NCI-H524 treated with DMSO at 0.1 percent for 48 hours (cell line): ENCODE measurements at places on chromosomes 1 and 21.

DNA sequence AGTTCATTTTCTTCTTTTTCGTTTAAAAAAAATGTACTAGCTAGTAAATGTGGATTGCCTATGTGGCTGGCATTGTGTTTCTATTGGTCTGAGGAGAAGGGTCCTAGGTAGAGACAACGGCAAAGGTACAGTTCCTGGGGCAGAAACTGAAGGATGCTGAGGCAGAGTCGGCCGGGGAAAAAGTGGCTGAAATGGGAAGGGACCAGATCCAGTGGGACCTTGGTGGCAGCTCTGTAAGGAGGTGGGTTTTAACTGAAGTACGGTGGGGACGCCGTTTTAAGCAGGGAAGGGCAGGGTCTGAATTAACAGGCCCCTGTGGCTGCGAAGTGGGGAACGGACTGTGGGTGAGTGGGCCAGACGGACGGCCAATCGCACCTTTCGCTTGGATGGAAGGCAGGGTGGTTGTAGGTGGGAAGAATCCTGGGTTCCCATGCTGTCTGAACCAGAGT lies 420 bp upstream of the VPS13D start:
- DNase-seq = no peak

DNA sequence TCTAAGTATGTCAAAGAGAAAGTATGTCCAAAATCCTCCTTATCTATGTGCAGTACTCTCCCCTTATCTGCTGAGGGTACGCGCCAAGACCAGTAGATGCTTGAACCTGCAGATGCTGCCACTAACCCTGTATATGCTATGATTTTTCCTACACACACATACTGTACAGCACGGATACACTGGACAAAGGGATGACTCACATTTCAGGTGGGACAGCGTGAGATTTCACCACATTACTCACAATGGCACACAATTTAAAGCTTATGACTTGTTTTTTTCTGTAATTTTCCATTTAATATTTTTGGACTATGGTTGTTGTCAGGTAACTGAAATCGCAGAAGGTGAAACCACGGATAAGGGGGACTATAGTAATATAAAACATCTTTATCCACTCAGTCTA lies 4.1 kb downstream of the ORC1 start:
- DNase-seq = no peak

DNA sequence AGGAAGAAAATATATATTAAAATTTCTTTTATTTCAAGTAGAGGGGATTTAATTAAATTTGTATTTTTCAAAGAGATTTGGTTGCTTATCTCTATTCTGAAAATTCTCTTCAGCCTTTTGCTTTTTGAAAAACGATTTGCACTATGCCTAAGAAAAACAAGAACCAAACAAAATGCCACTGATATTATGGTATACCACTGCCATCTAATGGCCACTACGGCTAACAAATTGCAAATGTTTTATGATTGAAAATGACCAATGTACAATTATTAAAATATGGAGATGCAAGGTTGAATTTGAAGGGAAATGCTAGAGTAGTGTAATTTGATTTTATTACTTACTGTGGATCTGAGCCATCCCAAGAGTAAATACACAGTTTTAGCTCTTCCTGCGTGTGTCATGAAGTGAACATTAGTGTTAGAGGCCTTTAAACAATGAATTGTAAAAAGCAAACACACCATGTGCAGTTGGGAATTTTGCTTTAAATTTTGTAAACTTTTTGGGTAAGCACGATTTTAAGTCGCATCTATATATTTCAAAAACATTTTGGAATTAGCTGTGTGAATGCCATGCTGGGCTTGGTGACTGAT lies 137.4 kb upstream of the USP25 start:
- peak; percentile 44 for DNase-seq

- DNase-seq = no peak
Observed at GRCh38 chr1:10473145-10473765, 926 bp upstream of the DFFA start.

DNA sequence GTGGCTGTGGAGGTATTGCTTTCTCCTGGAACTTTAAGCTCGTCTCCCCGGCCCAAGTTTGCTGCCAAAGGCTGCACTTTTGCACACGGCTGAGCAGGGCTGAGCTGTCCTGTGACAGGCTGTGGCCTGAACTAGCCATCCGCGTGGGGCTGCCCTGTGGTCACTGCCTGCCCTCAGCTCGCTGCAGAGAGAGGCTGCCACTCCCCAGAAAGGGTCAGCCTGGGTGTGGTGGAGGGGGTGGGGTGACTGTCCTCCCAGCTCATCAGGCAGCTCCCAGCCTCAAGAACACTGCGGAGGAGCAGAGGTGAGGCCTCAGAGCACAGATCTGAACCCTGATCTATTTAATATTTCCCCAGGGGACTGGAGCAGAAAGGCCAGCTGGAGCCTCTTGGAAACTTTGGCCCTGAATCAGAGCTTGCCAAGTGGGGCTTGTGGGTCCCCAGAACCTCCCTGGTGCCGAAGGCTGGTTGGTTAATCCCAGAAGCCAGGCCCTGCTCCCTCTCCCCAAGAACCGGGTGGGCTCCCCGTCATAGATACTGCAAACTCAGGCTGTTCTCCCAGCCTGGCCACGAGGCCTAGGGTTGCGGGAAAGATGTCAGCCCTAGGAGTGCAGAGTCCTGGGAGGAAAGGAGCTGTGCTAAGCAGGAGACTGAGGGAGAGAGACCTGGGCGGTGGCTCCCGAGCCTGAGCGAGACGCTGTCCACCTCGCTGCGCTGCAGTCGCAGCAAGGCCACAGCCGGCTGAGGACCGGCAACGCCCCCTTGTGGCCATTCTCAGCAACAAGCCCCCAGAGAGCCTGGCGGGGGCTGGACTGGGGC lies 125.1 kb upstream of the IPO9 start:
- peak; percentile 50 for DNase-seq

DNA sequence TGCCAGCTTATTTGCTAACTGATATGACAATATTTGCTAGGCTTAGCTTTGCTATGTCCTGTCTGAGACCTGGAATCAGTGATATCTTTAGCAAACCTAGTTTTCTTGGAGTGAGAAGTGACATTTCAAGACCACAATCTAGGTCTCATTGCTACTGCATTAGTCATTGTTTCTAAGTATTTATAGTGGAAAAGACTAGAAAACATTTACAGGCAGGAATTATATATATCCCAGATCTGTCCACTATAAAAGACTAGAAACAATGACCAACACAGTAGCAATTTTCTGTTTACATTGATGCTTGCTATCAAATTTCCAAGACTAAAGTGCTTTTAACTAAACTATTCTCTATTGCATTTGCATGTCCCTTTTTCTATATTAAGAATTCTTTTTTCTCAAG lies 5.0 kb upstream of the RGS18 start:
- no peak for DNase-seq

DNA sequence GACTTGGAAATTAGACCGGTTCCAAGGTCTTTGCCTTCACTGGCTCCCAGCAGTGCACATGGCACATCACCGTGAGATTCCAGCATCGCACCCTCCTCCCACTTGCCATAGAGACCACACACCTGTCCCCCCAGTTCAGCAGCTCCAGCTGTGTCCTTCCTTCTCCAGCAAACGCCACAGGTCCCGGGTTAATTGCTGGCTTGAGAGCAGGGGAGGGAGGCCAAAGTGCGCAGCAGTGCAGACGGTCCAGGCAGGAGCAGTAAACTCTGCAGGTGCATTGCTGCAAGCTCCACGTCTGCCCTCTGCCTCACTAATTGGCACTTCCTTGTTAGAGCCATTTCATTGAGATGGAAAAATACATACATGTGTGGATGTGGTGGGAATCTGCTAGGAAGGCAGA lies 65.3 kb downstream of the KLHDC7A start:
- no peak for DNase-seq

DNA sequence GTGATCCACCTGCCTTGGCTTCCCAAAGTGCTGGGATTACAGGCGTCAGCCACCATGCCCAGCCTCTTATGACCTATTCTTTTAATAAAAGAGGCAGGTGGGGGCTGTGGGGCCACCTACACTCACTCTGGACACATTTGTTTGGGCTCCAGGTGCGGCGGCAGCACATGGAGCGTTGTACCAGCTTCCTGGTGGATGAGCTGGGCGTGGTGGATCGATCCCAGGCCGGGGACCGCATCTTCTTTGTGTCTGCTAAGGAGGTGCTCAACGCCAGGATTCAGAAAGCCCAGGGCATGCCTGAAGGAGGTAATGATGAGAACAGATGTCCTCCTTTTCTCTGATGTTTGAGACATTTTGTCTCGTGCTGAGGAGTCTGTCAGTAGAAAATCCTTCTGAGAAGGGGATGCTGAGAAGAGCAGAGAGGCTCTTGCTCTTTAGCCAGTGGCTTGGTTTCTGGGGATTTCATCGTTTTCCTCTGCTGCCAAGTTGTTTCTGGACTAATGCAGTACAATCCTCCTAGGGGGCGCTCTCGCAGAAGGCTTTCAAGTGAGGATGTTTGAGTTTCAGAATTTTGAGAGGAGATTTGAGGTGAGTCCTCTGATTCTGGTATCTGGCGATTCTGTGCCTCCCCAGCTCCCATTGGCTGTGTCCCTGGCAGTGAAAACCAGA lies 17.9 kb upstream of the MIIP start:
- DNase-seq = no peak

DNA sequence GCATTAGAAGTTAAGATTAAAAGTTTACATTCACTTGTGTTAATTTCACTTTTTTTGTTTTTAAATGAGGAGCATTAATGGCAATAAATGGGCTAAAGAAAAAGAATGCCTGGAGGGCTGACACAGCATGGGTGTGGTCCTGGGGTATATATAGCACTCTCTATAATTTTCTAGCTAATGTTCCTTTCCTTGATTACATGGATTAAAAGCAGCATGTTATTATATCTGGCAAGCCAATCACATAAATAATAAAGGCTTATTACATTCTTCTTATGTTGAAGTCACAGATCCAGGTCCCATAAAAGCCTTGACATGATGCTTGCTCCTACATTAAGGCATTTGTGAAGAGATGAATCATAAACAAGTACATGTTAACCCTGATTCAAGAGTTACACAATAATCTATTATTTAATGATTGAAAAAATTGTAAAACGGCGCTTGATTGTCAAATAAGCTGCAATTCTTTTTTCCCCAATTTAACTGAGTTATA lies 91.4 kb downstream of the LYPLAL1 start:
- DNase-seq = no peak

GRCh38 chr1:110875216-110875731 lies 2.3 kb downstream of the CD53 start:
- DNase-seq = no peak

DNA sequence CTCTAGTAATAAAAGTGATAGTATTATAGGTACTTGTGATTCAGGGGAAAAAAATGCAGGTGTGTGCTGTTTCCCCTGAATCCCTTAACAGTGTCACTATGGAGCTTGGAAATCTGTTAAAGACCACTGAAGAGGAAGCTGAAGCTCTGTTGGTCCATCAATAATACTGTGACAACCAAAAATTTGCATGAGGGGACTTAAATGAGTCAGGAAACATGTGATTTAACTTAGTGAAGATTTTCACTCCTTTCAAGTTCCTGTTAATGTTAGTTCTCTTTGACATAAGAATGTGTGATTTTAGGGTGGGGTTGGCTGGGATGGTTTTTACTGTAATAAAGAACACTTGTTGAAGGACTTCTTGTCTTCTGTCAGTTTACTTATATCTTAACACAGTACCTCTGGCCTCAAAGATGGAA lies 32.0 kb downstream of the VANGL2 start:
- no peak for DNase-seq

DNA sequence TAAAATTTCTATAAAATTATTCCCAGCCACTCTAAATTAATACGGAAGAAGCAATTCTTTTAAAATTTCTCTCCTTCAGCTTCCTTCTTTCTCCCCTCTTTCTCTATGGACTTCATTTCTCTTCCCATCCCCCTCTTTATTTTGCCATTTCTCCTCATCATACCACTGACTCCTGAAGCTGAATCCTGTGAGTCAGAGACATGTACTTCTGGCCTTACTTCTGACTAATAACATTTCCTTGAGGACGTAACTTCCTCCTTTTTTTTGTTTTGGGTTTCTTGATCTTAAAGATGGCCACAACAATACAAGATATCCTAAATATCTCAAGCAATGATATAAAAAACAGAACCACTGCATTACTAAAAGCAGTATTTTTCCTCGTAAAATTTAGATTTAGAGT lies 63.6 kb upstream of the DENND1B start:
- no peak for DNase-seq

- DNase-seq = no peak
Observed at GRCh38 chr1:45275054-45275453, 51.6 kb upstream of the HPDL start.

- no peak for DNase-seq
Observed at GRCh38 chr21:26965040-26965906, 1.6 kb downstream of the ADAMTS5 start.

DNA sequence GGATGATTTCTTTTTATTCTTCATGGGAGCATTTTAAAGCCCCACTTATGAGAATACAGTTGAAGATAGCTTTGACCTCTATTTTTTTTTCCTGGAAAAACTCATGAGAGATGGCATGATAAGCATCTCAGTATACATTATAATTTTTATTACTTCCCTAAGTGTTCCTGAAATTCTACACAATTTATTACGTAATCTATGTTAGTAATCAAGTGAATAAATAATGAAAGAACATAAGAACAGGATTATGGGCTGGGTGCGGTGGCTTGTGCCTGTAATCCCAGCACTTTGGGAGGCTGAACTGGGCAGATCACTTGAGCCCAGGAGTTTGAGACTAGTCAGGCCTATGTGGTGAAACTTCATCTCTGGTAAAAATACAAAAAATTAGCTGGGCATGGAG lies 13.2 kb upstream of the PRKAA2 start:
- no peak for DNase-seq

DNA sequence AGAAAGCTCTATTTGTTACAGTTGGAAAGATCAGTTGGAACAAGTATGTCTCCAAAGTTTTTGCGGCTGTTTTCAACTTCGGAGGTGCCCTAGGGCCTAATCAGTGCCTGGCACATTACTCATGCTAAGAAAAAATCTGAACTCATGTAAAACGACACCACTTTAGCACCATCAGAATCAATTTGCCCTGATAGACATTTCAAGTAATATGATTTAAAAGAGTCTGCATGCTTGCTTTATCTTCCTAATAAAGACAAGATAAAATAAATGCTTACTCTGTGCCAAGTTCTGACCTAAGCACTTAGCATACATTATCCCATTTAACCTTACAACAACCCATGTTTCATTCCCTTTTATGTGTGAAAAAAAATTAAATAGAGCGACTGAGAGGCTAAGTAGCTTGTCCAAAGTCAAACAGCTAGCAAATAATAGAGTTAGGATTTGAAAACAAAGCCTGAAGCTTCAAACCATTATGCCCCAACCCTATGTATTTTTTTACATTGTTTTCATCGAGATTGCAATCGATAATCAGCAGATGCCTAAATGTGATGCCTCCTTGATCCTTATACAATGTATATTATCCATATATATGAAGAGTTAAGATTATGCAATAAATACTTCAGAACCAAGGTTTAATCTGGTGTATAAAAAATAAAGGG lies 91.3 kb downstream of the DENND1B start:
- DNase-seq = no peak

DNA sequence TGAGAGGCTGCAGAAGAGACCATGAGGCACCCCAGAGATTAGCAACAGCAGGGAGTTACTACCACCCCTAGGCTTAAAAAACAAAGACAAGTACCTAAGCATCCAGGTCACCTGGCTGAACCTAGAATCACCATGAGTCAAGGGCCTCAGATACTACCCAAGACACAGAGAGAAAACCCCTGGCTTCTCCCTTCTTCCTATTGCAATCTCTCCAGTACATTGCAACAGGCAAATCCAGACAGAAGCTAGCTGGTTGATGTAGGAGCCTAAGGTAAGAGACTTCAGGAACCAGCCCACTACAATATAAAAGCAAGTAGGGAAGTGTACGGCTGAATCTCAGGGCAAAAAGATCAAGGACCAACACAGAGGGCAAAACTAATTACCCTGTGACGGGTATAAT lies 367.2 kb downstream of the PLPP3 start:
- DNase-seq = no peak

- no peak for DNase-seq
Observed at GRCh38 chr21:36321325-36322082, 1.5 kb downstream of the MORC3 start.

GRCh38 chr1:186497651-186498050 lies 36.7 kb upstream of the PDC start:
- DNase-seq = no peak
